ENCODE measurements at places on chromosomes 11 and 22. TPM values are rescaled to one million over a fixed set of nuclear protein-coding genes. Genes with fewer than 3 reads are reported as not detected.

- no peak for DNase-seq
These were observed 25.7 kb upstream of the TUB start for GRCh38 chr11:8055091-8055835.

- DNase-seq, result no peak
These were observed 13.8 kb upstream of the OR51M1 start for GRCh38 chr11:5369789-5370188.

GRCh38 chr22:19795617-19796008, 35.0 kb downstream of the TBX1 start:
- DNase-seq, result no peak

The IGLL1 gene
- not detected for polyA plus RNA-seq

GRCh38 chr11:62266558-62266957, 3.4 kb upstream of the SCGB2A2 start:
- no peak for DNase-seq

DNA sequence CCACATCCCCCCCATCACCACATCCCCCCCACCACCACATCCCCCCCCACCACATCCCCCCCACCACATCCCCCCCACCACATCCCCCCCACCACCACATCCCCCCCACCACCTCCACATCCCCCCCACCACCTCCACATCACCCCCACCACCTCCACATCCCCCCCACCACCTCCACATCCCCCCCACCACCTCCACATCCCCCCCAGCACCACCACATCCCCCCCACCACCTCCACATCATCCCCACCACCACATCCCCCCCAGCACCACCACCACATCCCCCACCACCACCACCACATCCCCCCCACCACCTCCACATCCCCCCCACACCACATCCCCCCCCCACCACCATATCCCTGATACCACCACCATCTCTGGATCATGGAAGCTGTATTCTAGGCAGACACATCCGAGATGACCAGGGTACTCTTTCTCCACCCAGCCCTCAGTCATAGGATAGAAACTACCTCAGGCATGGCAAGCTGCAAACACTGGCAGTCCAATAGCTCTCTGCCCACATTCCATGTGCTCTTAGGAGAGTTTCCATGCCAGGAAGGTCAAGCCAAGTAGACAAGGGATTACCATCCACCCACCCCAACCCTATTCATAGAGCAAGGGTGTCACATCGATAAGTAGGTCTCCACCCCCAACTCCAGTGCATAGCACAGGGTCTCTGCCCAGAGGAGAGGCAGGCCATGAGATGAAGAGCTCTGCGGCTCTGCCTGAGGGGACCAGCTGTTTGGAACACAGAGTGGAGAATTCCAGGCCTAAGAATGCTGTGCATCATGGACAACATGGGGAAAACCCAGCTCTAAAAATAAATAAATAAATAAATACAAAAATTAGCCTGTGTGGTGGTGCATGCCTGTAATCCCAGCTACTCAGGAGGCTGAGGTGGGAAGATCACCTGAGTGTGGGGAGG, 33.0 kb upstream of the TEAD1 start:
- no peak for DNase-seq

DNA sequence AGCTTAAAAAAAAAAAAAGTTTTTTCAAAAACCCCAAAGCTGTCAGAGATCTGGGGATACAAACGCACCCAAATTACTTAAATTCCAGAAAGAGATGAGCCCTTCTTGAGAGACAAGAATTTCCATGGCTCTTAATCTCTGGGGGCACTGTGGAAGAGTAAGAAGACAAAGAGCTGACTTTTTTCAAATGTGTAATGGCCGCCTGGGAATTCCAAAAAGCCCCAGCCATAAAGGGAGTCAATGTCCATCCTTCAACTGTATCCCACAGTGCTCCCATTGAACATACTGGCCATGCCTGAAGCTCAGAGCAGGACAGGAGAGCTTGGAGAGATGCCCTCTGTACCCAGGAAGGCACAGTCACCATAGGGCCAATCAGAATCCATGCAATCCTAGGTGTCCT, 37.4 kb upstream of the ASPHD2 start:
- DNase-seq, result no peak

GRCh38 chr11:84740050-84740449, 887.1 kb downstream of the DLG2 start:
- no peak for DNase-seq

The PIK3C2A gene
- 19.4 TPM for polyA plus RNA-seq

DNA sequence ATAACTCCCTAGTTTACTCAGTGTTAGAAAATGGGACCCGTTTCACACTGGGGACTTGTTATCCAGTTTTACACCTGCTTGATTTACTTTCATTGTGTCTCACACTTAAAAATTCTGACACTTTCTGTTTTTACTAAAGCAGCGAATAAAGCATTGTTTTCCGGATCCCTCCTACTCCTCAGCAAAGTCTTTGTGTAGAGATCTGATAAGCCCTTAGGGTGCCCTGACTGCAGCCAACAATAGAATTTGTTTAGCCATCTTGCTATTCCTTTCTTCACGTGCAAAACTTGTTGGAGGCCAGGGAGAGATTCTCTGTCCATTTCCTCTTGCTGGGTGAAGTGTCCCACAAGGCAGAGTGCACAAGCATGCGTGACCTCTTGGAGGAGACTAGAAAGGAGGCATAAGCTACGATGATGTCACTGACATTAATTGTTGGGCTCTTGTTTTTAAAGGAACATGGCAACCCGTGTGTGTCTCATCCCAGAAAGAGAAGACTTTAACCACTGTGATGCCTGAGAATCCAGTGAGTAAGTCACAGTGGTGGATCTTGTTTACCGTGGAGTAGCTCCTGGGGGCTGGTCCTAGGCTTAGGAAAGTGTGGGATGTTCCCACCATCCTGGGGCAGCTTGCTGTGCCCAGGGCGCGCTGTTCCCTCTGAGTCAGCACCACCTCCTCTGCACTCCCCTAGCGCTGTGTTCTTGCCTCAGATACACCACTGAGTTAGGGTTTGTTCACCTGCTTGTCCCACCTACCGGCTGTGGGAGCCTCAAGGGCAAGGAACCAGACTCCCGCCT, 27.7 kb downstream of the MICAL2 start:
- DNase-seq, result no peak

GRCh38 chr11:71335371-71335770, 83.0 kb upstream of the SHANK2 start:
- DNase-seq, result no peak

GRCh38 chr11:47411884-47412746, 3.7 kb downstream of the SLC39A13 start:
- peak; percentile 63 for DNase-seq

- DNase-seq, result no peak
These were observed 1.9 kb downstream of the NEAT1 start for GRCh38 chr11:65424205-65425104.

DNA sequence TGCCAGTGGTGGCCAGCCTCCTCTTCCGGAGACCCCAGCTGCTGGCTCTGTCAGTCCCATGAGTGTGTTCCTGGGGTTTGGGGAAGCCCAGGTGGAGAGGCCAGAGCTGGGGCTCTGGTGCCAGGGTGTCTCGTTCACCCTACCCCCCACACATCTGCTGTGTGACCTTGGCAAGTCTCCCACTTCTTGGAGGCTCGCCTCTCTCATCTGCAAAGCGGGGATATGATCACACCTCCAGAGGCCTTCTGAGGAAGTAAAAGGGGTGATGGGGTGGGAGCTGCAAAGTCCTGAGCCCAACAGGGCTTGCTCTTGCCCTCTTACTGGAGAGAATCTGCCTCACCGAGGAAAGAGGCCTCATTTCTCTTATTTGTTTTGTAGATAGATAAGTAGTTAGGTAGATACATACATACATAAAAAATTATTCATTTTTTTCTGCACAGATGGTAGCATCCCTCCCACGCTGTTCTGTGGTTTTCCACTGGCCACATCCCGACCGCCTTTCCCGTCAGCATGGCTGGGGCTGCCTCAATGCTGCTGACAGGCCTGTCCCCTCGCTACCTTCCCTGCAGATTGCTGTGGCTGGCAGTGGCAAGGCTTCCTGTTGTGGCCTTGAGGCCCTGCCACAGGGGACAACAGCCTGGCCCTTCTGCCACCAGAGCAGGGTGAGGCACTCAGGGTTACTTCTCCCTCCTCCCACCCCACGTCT, 23.9 kb downstream of the MYO7A start:
- DNase-seq, result no peak

DNA sequence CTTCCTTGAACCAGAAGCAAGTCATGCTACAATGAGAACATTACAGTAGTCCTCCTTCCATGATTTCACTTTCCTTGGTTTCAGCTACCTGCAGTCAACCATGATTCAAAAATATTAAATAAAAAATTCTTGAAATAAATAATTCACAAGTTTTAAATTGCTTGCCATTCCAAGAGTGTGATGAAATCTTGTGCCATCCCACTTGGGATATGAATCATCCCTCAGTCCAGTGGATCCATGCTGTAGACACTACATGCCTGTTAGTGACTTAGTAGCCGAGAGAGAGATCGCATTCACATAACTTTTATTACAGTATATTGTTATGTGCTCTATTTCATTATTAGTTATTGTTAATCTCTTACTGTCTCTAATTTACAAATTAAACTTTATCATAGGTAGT, 6.0 kb downstream of the HOATZ start:
- no peak for DNase-seq

The KDM4E gene
- polyA plus RNA-seq, result not detected

DNA sequence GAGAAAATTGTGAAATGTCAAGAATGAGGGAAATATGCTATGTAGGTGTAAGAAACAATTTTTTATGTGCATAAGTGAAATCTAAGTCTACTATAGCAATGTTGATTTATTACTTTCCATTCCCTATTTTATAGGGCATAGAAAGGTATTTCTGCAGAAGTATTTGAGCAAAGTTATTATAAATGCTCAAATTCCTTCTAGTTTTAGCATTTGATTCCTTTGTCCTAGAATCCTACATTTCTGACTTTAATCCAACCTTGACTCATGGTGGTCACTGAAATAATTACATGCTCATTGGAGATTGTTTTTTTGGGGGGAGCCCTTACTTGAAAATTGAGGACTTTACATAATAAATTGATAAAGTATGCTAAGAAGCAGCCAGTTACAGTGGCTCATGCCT, 716.6 kb upstream of the LUZP2 start:
- DNase-seq, result no peak

- peak; percentile 85 for DNase-seq
These were observed 48.3 kb downstream of the RPUSD4 start for GRCh38 chr11:126163074-126163700.

DNA sequence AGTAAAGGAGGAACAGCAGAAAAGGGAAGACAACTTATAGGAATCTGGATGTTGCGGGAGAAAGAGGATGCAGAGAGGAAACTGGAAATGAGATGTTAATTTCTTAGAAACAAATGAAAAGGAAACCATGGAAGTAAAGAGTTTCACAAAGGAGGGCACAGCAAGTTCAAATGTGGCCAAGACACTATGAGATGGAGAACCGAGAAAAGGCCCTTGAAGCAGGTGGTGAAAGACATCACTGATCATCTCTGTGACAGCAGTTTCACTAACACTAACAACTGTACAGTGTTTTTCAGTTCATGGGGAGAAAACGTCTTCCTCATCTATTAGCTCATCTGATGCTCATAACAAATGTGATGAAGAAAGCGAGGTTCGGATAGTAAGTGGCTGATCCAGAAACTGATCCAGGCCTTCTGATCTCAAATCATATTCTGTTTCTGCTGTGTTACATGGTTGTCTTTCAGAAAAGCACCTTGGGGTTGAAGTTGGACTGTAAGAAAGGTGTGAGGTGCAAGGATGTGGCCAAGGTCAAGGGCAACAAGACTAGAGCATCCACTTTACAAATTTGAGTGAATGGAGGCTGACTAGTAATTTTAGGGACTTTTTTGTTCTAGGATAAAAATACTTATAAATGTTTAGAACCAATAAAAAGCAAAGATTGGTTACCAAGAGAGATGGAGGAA, 492.1 kb upstream of the CADM1 start:
- no peak for DNase-seq

The APOA4 gene
- 548 TPM for polyA plus RNA-seq

DNA sequence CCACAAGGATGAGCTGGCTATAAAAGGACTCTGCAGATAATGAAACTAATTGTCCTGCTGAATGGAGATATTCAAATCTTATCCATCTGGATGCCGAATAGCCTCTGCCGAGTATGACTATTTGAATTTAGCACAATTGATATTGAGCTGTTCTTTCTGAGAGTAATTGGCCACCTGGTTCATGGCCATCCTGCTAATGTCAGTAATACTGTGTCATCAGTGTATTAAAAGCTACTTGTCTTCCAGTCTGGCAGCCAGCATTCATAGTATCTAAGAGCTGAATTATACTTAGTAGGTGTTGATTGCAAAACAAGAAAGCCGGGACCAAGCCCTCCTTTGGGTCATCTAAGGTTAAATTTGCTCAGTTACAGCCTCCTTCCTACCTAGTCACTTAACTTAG, 310.7 kb upstream of the NCAM1 start:
- no peak for DNase-seq

DNA sequence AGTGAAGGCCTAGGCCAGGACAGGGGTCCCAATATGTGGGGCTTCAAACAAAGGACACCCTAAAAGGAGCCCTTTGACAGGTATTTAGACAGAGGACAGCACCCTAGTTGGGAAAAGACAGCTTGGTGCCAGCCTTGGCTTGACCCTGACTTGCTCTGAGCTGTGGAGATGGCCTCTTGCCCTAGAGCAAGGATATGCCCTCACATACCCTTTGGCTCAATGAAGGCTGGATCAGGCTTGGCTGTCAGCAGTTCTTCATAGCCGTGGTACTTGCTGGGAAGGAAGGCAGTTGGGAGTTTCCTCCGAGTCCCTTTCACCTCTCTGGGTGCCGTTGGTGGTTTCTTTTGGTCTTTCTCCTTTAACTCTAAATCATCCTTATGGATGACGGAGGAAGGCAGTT, 96.2 kb downstream of the RNF169 start:
- DNase-seq, result no peak

DNA sequence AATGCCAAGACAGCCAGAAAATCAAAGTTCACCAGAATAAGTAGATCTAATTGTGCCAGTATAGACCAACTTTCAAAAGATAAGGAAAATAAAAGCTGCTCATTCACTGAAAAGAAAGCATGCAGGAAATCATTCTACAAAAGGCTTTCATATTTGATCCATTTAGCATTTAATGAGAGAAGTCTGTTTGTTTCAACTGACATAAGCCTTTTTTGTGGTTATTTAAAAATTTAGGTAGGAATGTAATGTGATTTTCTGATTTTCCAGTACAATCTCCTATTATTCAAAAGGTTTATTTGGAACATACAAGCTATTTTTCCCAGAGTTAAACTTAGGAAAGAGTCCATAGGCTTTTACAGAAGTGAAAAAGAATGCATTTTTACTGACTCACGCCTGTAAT, 92.7 kb downstream of the SBF2 start:
- no peak for DNase-seq

DNA sequence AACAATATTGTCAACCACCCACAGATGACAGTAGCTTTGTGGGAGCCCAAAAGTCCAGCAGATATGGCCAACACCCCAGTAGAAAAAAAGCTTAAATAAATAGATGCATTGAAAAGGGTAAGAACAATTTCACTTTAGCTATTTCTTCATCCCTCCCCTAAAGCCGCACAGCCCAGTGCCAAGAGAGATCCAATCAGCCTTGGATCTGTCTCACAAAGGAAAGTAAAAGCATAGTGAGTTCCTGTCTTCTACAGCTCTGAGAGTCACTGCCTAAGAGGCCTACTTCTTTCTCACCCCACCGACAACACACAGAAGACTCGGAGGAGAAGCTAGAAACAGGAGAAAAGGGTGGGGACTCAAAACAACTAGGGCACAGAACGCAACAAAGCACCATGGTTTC, 196.4 kb downstream of the SBF2 start:
- no peak for DNase-seq
